Left colon (tissue), 2 donors: ENCODE measurements at places on chromosomes 2 and 18.

- DNase-seq: peak; percentile 67
Observed at GRCh38 chr2:176129813-176130146, 275 bp downstream of the HOXD8 start.

DNA sequence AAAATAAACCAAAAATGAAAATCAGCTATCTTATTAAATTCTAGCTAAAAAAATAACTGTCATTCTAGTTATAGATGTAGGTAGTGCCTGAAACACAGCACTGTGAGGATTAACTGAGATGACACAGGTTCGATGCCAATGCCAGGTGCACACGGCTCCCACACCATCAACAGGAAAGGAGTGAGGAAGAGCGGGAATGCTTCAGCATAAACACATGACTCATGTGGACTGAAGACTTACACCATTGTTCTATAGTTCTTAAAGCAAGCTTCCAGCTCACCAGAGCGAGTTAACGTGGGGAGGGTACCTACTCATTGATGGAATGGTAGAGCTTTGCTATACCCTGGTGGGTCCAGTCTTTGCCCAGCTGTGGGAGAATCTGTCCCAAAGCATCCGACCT is 76.7 kb downstream of the EMILIN2 start:
- DNase-seq: no peak

- DNase-seq: no peak
Observed at GRCh38 chr18:3966246-3966641, 488.9 kb downstream of the DLGAP1 start.

DNA sequence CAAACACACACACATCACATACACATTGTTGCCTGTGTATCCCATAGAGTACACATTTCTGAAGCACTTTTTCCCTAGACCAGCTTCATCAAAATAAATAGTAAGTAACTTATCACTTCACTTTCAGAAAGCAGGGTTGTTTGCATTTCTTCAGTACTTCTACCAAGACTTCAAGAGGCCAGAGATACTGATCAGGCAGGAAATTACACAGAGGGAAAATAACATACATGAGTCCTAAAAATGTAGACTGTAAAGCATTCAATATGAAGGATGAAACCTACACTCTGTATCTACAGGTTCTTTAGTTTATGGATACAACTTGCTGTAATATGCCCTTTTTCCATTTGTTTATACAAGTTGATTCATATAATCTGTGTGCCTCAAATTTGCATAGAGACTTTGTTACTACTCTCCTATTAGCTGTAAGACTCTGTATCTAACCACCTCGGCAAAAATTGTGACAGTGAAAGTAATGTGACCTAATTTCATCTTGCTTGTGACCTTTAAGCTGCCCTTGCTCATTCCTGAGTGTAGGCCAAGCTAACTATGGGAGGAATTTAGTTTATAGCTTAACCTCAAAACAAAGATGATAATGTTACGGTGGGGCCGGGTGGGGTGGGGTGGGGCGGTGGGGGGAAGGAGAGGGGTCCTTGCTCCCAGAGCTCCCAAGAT is 228.9 kb upstream of the SPOPL start:
- DNase-seq: no peak

DNA sequence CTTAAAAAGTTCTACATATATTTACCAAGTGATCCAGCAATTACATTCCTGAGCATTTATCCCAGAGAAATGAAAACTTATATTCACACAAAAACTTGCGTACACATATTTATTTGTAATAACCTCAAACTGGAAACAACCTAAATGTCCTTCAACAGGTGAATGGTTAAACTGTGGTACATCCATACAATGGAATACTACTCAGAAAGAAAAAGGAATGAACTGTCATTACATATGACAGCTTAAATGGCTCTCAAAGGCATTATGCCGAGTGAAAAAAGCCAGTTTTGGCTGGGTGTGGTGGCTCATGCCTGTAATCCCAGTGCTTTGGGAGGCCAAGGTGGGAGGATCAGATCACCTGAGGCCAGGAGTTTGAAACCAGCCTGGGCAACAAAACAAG is 79.1 kb upstream of the DYNC1I2 start:
- no peak for DNase-seq

DNA sequence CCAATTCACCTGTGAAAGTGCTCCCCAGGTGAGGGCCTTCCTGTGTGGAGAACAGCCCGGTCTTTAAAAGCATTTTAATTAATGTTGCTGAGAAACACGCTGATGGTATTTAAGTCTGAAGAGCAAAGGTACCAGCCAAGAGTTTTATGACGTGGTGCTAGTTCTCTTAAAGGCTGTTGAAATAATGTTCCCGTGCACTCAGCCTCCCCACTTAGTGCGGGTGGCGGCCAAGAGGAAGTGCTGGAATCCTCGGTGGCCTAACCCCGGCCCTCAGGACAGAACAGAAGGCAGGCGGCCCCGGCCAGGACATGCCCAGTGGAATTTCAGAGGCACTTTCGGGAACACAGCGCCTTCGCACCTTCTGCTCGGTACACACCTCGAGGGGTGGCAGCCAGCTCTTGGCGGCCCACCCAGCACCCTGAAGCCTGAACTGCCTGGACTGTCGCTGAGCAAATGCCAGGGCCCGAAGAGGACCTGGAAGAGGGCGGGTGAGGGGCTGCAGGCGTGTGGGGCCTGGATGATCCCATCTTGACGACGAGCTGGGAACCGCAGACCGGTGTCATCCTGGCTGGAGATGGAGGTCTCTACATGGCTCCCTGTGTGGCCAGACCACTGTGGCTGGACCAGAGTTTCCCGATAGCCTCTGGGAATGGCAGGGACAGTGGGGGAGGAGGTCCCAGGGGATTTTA is 142.9 kb downstream of the ASB1 start:
- no peak for DNase-seq

DNA sequence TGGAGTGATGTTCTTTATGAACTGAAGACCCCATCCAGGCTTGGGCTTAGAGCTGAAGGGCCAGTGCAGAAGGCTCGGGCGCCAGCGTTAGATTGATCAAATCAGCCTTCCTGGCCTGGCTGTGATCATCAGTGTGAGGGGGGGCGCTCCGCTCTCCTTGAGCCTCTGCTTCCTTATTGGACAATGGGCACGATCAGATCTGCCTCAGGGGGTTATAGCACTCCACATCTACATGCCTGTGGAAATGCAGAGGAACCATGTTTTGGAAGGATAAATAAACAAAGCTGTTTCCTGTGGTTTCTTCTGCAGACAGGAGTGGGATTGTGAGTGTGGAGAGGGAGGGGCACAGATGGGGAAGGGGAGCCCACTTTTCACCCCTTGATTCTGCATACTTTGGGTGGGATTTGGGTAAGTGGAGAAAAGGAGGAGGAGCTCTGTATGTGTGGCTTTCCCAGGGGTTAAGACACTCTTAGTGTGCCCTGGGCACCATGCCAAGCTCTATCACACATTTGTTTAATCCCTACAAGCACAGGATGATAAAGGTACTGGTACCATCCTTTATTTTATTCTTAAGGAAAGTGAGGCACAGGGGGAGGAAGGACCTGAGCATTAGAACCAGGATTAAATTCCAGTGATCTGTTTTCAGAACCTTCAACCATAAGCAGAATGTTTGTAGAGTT is 150.5 kb downstream of the EN1 start:
- DNase-seq: no peak

GRCh38 chr2:212914392-212914791 is 237.0 kb downstream of the IKZF2 start:
- DNase-seq: no peak

- DNase-seq: no peak
Observed at GRCh38 chr2:1676913-1677820, 67.1 kb downstream of the PXDN start.

GRCh38 chr2:218245214-218245613 is 15.6 kb upstream of the GPBAR1 start:
- DNase-seq: no peak

- no peak for DNase-seq
Observed at GRCh38 chr18:60401346-60401745, 28.8 kb upstream of the MC4R start.

DNA sequence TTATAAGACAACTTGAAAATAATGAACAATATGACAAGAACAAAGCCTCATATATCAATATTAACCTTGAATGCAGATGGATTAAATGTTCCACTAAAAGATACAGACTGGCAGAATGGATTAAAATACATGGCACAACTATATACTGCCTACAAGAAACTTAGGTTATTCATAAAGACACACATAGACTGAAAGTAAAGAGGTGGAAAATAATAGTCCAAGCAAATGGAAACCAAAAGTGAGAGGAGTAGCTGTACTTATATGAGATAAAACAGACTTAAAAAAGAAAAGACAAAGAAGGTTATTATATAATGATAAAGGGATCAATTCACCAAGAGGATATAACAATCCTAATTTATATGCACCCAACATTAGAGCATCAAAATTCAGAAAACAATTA is 18.2 kb downstream of the LMAN1 start:
- no peak for DNase-seq

- peak; percentile 27 for DNase-seq
Observed at GRCh38 chr2:197309691-197310231, 819 bp downstream of the ANKRD44 start.

DNA sequence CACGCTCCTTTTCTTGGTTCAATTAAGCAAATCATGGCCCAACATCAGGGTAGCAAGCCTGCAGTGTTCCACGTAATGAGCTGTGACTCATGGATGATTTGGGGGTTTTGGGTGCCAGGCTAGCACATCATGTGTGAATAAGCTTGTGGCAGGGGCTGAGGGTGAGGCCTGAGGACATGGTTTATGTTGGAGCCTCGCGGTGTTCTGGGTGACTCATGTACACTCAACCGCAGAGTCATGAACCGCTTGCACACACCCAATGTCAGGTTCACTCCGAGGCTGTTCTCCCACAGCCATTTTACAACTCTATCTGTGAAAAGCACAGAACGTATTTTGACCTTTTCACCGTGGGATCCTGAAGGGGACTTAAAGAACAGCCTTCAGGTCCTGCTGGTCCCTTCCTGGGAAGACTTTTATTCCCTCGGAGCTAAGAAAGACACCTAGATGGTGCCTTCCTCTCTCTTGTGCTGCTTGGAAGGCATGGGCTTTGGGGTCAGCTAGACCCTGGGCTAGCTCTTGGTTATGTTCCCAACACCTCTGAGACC is 139.9 kb upstream of the ZEB2 start:
- no peak for DNase-seq

DNA sequence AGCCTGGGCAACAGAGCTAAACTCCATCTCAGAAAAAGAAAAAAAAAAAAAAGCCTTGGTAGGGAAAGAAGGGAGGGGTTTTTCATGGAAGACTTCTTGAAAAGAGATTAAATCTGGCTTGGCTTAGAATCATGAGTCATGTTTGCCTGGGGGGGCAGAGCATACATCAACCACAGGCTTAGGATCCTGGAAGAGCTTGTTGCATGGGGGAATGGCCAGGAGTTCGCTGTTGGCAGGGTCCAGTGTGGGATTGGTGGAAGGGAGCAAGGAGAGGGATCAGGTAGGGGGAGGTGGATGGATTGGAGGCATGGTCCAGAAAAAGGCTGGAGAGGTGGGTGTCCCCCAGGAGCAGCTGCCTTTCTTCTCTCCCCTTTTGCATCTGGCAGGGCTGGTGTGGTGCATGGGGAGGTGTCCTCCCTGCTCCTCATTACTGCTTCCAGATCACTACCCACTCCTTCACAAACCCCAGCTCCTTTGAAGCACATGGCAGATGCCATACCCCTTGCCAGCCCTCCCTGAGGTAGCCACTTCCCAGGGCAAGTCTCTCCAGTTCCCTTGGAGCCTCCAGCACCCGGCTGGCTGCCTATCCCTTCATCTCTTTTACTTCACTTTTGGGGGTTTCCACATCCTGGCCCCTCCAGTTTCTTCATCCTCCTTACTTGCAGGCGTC is 2.5 kb downstream of the ARMC9 start:
- DNase-seq: no peak
